Bronchial epithelial cell (primary cell): ENCODE measurements at places on chromosomes 3 and 15. TPM values are rescaled to one million over a fixed set of nuclear protein-coding genes. Genes with fewer than 3 reads are reported as not detected.

Gene FILIP1L
- total RNA-seq = 1.1 and 6.3 TPM in 2 replicates

Gene GRK7
- total RNA-seq = 0.13 TPM in 1 of 2 replicates, not detected in the other

Gene PRR20G
- not detected in 2 replicates for total RNA-seq

Gene SEMA3B
- total RNA-seq = 2.3 and 7.1 TPM in 2 replicates

Gene INKA1
- total RNA-seq = 19.5 and 21.6 TPM in 2 replicates

Gene ZNF621
- total RNA-seq = 12.9 and 14.5 TPM in 2 replicates

Gene RBP2
- total RNA-seq = not detected in 2 replicates

Gene C3orf85
- total RNA-seq = not detected in 2 replicates

Gene XYLB
- 1.5 and 2.1 TPM in 2 replicates for total RNA-seq

Gene DAPK2
- 0.53 and 3.3 TPM in 2 replicates for total RNA-seq

Gene AADACL2
- total RNA-seq = not detected in 2 replicates

Gene ALDH1A3
- total RNA-seq = 217 and 666 TPM in 2 replicates

Gene MST1
- total RNA-seq = 4.7 and 7.6 TPM in 2 replicates

Gene TJP1
- total RNA-seq = 62.9 and 86.5 TPM in 2 replicates

Gene CSPG4
- 0.79 and 6.3 TPM in 2 replicates for total RNA-seq

Gene IGSF10
- under 0.01 TPM in 1 of 2 replicates, not detected in the other for total RNA-seq

Gene GOLGA6A
- total RNA-seq = 0.13 TPM in 1 of 2 replicates, not detected in the other

Gene EPHA6
- total RNA-seq = 0.26 and 0.64 TPM in 2 replicates

Gene C3orf20
- total RNA-seq = under 0.01 TPM in 1 of 2 replicates, not detected in the other

Gene GNAT1
- 0.26 TPM in 1 of 2 replicates, not detected in the other for total RNA-seq

Gene GRM2
- under 0.01 TPM in 2 replicates for total RNA-seq

Gene BCHE
- 0.26 and 0.51 TPM in 2 replicates for total RNA-seq

Gene SCG3
- not detected in 2 replicates for total RNA-seq

Gene USP13
- total RNA-seq = 0.77 and 0.79 TPM in 2 replicates

Gene FETUB
- total RNA-seq = 0.38 TPM in 1 of 2 replicates, not detected in the other
